Kidney (tissue), 22 donors: ENCODE measurements at places on chromosomes 2 and 18.
A peak's percentile ranks its signal among the peaks of the same experiment; 100 is the strongest.

DNA sequence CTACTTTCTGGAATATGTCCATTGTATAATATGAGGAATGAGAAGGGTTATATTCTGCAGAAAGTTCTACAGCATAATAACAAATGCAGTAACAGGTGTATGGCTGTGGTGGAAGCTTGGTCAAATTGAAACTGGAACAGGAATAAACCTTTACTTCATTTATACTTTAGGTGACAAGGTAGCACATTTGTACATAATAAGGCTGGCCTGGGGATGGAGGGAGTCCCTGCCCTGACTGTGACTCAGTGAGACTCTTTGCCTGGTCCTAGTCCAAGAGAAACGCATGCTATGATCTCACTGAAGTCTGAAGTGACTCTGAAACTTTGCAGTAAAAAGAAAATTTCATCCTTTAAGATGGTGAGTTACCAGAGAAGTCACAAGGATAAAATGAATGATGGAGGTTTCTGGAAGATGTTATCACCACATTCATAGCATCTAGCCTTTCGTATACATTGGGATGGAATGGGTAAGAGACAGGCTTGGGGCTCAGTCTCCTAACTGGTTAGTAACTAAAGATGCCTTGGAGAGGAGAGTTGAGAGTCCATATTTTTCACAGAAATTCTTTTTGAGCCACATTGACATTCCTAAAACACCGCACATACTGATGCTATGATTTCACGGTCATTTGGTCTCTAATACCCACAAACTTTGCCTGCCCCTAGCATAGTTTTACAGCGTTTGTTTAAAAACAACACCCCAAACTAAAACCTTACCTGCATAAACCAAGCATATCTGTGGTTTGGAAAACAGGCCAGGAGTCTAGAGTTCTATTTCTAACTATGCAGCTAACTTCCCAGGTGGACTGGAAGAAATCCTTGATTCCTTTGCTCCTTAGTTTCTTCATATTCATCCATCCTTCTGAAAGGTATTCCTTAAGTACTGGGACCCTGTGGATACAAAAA is 42.4 kb upstream of the NABP1 start:
- no peak for DNase-seq

- no peak for DNase-seq
Observed at GRCh38 chr2:151616760-151617339, 117.4 kb downstream of the NEB start.

DNA sequence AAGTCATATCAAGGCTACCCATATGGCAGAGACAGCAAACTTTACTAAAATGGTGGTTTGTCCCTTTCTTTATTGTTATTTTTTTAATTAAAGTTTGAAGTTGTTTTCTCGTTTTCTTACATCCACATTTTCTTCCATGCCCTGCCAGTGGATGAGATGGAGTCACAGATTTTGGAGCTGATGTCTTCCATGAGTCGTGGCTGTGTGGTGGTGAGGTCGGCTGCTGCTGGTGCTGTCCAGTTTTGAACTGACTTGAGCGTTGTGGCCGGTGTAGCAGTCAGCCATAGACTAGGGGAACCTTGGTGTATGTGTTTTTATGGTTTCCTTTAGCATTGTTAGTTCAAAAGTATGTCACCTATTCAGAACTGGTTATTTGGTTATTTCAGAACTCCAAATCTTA is 182.8 kb downstream of the SH3RF3 start:
- no peak for DNase-seq

DNA sequence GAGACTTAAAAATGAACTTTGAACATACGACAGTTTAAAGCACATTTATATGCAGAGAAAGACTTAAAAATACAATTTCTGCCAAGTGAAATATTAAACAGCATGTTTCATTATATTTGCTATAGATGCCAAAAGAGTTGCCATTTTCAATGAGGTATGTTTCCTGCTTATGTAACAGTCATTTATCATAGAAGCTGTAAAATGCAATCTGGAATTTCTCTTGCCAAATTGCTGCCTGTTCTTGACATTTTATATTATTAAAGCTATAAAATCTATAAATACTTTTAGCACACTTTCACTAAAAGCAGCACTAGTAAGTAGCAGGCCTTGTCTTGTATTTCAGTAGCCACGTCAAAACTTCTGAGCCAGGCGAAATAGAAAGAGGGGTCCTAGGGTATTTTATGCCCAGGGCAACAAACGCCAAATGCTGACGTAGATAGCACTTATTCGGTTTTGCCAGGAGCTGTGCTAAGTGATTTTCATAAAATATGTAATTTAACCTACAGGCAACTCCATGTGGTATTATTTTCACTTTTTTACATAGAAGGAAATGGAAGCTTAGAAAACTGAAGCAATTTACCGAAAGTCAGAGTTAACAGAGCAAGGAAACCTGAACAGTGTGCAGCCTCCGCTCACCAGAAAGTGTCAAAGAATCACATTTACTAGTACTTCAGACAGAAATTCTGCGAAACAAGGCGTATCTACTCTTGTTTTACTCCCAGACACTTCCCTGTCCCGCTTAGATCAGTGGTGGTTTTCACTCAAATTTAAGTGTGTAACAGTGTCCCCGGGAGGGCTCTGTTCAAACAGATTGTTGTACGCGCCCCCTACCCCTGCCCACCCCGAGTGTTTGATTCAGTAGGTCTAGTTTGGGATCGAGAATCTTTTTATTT is 1.2 kb upstream of the CYP20A1 start:
- DNase-seq = peak; percentile 8

DNA sequence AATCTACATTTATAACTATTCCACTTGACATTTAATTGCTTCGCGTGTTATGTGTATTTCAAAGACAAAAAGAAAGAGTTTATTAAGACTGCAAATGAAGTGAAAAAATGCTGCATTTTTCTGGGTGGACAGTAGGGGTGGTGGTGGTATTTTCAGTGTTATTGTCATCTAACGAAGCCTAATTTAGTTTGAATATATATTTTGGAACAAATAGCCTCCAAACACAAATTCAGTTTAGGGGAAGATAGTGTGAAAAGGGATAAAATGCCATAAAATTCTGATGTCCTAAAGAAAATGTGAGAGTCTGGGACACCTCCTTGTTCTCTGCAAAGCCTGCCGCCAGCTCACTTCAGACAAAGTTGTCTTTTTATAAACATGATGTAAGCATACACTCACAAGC is 425.1 kb downstream of the NRXN1 start:
- no peak for DNase-seq

GRCh38 chr2:240329778-240330177 is 105.7 kb upstream of the GPC1 start:
- no peak for DNase-seq

GRCh38 chr18:37343542-37343851 is 222.1 kb downstream of the CELF4 start:
- DNase-seq = no peak
